ENCODE measurements at places on chromosomes 2 and 18.

- H3K4me1 ChIP-seq, result no peaks in the 10 kb centered on the region
- no peak overlapping the region for H3K4me3 ChIP-seq
- no peaks in the 10 kb centered on the region for H3K36me3 ChIP-seq
- DNase-seq, result no peak
- no peaks in the 10 kb centered on the region for H3K27me3 ChIP-seq
These were observed 129.4 kb upstream of the MAPRE2 start for GRCh38 chr18:34911661-34912384.

- peaks cover 18% of the 10 kb centered on the region for H3K4me1 ChIP-seq
- no peak overlapping the region for H3K27ac ChIP-seq
- no peaks in the 10 kb centered on the region for H3K36me3 ChIP-seq
These were observed 27.5 kb upstream of the ALPP start for GRCh38 chr2:232350804-232351685.

GRCh38 chr2:105371156-105371555 lies 27.7 kb downstream of the FHL2 start:
- no peaks in the 10 kb centered on the region for H3K27me3 ChIP-seq
- no peak for DNase-seq
- H3K36me3 ChIP-seq, result no peaks in the 10 kb centered on the region
- H3K4me1 ChIP-seq, result peaks cover 14% of the 10 kb centered on the region

DNA sequence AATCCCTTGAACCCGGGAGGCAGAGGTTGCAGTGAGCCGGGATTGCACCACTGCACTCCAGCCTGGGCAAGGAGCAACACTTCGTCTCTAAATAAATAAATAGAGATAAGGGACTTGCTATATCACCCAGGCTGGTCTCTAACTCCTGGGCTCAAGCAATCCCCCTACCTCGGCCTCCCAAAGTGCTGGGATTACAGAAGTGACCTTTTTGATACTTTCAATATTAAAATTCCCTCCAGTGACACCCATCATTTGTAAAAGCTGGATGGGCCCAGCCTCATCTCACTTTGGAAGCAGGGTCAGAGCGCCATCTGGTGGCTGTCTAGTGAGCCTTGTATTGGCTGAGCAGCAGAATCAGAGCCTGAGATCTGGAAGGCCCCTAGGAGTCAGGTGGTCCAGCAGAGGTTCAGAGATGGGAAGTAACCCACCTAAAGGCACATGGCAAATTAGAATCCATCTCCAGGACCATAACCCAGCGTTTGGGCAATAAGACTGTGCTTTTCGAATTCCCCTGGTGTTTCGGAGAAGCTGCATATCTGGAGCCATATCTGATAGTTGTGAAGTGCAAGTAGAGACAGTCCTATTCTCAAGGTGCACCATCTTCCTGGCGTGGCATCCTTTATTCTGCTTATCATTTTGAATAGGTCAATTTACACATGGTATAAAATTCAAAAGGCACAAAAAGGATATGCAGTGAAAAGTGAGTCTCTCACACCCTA lies 18.3 kb upstream of the SLC35F6 start:
- peak; percentile 81 for DNase-seq
- no peak overlapping the region for H3K27ac ChIP-seq
- H3K4me3 ChIP-seq, result no peak overlapping the region
- H3K27me3 ChIP-seq, result no peaks in the 10 kb centered on the region
- no peaks in the 10 kb centered on the region for H3K4me1 ChIP-seq

DNA sequence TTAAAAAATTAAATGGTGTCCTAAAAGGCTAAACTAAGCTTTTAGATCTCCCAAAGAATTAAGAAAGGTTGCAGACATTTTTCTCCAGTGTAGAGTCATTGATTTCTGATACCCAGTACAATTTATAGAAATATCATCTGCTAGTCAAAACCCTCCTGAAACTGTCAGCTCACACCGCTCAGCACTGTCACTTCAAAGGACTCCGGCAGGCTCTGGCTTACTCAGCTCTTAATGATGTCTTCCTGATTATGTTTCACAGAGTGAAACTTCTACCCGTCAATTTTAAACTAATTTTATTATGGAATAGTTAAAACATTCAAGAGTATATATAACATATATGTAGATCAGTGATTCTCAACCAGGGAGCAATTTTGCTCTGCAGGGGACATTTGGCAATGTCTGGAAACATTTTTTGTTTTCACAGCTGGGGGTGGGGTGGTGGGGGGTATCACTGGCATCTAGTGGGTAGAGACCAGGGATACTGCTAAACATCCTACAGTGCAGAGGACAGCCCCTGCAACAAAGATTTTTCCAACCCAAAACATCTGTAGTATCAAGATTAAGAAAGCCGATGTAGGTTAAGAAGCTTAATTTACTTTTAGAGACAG lies 31.6 kb downstream of the CDK15 start:
- no peaks in the 10 kb centered on the region for H3K36me3 ChIP-seq
- H3K4me1 ChIP-seq, result no peaks in the 10 kb centered on the region
- DNase-seq, result no peak
- H3K27ac ChIP-seq, result no peak overlapping the region
- no peaks in the 10 kb centered on the region for H3K27me3 ChIP-seq
- no peak overlapping the region for H3K4me3 ChIP-seq

- H3K27ac ChIP-seq, result no peak overlapping the region
- DNase-seq, result no peak
- H3K4me3 ChIP-seq, result no peak overlapping the region
- H3K4me1 ChIP-seq, result no peaks in the 10 kb centered on the region
These were observed 18.1 kb upstream of the MSTN start for GRCh38 chr2:190080527-190081049.

DNA sequence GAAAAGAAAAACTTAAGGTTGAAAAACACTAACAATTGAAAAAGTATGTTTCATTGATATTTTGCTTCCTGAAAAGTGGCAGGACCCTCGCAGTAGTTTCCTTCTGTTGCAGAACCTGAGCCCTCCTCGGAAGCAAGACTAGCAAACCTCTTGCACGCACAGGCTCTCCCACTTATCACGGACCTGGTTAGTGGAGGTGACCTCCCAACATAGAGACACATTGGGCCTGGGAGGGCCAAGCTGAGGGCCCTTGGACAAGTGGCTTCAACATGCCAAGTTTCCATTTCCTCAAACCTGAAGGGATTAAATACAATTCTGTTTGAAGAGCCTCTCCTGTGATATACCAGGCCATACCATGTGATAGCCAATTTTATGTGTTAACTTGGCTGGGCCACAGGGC lies 133.4 kb upstream of the AGAP1 start:
- no peak overlapping the region for H3K4me3 ChIP-seq
- no peaks in the 10 kb centered on the region for H3K36me3 ChIP-seq
- no peak for DNase-seq
- H3K27ac ChIP-seq, result no peak overlapping the region
- no peaks in the 10 kb centered on the region for H3K4me1 ChIP-seq

DNA sequence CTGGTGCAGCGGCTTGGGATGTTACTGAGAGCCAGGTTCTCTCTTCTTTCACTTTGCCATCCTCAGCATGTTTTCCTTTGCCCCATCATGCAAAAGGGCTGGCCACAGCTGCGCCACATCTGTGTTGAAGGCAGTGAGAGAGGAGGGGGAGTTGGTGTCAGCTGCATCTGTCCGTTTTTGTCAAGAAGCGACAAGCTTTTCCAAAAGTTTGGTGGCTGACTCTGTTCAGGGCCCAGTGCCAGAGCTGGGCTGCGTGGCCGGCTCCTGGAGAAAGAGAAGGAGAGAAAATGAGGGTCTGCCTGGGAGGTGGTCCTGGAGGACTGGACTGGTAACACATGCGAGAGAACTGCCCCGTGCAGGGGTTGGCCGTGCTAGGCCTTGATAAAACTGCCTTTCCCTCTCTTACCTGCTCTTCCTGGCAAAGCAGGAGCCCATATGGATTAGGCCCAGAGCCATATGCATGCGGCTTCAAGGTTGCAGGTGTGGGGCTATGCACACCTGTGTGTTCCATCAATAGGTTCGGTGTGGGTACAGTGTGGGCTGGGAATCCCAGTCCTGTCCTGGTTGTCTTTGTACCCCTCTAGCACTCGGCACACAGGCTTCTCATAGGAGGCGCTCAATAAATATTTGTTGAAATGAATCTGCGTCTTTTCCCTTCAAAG lies 9.0 kb downstream of the RNF144A start:
- H3K27me3 ChIP-seq, result no peaks in the 10 kb centered on the region
- H3K27ac ChIP-seq, result no peak overlapping the region
- no peak overlapping the region for H3K4me3 ChIP-seq
- no peak for DNase-seq
- H3K4me1 ChIP-seq, result peaks cover 71% of the 10 kb centered on the region

- DNase-seq, result no peak
- H3K27ac ChIP-seq, result no peak overlapping the region
- no peak overlapping the region for H3K4me3 ChIP-seq
- no peaks in the 10 kb centered on the region for H3K27me3 ChIP-seq
These were observed 98.1 kb downstream of the RTP5 start for GRCh38 chr2:241967467-241968144.

- H3K27me3 ChIP-seq, result no peaks in the 10 kb centered on the region
- no peaks in the 10 kb centered on the region for H3K4me1 ChIP-seq
- H3K27ac ChIP-seq, result no peak overlapping the region
- DNase-seq, result no peak
These were observed 140.9 kb upstream of the MYCN start for GRCh38 chr2:15799432-15799827.

- H3K36me3 ChIP-seq, result no peaks in the 10 kb centered on the region
- no peaks in the 10 kb centered on the region for H3K4me1 ChIP-seq
These were observed 15.1 kb downstream of the KLF11 start for GRCh38 chr2:10058251-10059015.

DNA sequence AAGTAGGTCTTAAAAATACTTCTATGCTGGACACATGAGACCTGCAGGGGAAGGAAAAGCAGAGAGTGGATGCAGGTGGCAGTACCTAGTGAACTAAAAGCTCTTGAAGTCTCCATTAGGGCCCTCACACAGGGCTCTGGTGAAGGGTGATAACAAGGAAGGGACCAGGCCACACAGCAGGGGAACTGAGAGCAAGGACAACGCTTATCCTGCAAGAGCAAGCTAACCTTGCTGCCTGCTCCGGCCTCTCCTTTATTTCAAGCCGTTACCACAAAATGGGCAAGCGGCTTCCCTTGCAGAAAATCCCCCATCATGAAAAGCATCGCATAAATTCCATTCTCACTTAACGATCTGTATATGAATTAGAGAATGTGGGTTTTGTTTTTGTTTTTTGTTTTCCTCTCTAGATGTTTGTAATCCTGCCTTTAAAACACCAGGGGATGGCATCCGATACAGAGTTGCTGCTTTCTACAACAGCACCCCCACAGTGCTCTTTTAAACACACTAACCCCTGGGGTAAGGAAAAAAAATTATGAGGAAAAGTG lies 64.5 kb downstream of the CACNB4 start:
- no peak overlapping the region for H3K27ac ChIP-seq
- no peak for DNase-seq
- H3K4me1 ChIP-seq, result no peaks in the 10 kb centered on the region
- H3K36me3 ChIP-seq, result no peaks in the 10 kb centered on the region

DNA sequence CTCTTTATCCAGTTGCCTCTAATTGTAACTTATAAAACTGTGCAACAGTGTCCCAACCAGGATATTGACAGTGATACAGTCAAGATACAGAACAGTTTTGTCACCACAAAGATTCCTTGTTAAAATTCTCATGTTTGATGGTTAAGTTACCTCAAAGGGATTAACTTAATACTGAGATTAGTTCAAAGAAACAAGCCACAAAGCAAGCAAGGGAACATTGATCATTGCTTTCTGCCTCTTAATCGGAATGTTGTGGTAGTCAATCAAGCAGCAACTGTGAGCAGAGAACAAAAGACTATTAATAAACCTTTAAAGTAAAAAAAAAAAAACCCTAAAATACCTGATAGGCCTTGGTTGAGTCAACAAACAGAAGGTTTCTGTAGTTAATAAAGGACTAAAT lies 352.3 kb downstream of the PARD3B start:
- DNase-seq, result no peak
- H3K27ac ChIP-seq, result no peak overlapping the region
- H3K27me3 ChIP-seq, result no peaks in the 10 kb centered on the region
- H3K4me1 ChIP-seq, result no peaks in the 10 kb centered on the region
- H3K36me3 ChIP-seq, result no peaks in the 10 kb centered on the region

DNA sequence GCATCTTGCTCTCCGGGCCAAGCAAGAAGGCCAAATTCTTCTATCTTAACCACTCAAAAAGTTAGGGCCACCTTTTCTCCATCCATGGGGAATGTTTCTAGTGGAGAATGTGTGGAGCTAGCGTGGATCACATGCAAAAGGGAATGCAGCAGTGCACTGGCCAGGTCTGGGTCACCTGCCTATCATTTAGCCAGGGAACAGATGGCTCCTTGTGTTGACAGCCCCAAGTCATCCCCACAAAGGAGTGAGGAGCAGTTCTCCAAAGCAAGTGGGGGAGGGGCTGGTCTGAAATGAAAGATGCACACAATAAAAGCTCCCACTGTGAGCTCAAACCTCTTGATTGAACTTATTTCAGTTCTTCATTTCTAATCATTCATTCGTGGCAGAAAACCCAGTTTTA lies 19.1 kb downstream of the EPB41L3 start:
- no peaks in the 10 kb centered on the region for H3K36me3 ChIP-seq
- DNase-seq, result no peak
- no peak overlapping the region for H3K4me3 ChIP-seq
- H3K27ac ChIP-seq, result no peak overlapping the region
- H3K27me3 ChIP-seq, result no peaks in the 10 kb centered on the region

DNA sequence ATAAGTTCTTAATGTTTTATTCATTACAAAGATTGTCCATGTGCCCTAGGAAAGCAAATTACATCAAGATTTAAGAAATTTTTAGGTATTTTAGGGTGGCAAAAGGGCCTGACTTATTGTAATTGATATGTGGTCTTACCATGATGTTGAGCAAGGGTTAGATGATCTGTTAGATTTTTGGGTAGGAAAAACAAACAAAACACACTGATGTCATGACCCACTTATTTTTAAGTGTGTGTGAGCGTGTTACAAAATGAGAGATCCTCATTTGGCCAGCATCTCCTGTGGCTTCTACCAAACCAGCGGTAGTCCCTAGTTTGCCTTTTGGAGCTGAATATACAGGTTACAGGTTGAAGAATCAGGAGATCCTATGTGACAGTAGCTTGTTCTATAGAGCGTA lies 89.8 kb upstream of the ITGB6 start:
- H3K4me3 ChIP-seq, result no peak overlapping the region
- H3K4me1 ChIP-seq, result no peaks in the 10 kb centered on the region
- H3K27me3 ChIP-seq, result no peaks in the 10 kb centered on the region
- no peak overlapping the region for H3K27ac ChIP-seq
- peaks cover 15% of the 10 kb centered on the region for H3K36me3 ChIP-seq
- no peak for DNase-seq
